ENCODE measurements at places on chromosomes 1 and 21.
A peak's percentile ranks its signal among the peaks of the same experiment; 100 is the strongest.

GRCh38 chr1:73467731-73468130 is 730.2 kb downstream of the LRRIQ3 start:
- DNase-seq = no peak

DNA sequence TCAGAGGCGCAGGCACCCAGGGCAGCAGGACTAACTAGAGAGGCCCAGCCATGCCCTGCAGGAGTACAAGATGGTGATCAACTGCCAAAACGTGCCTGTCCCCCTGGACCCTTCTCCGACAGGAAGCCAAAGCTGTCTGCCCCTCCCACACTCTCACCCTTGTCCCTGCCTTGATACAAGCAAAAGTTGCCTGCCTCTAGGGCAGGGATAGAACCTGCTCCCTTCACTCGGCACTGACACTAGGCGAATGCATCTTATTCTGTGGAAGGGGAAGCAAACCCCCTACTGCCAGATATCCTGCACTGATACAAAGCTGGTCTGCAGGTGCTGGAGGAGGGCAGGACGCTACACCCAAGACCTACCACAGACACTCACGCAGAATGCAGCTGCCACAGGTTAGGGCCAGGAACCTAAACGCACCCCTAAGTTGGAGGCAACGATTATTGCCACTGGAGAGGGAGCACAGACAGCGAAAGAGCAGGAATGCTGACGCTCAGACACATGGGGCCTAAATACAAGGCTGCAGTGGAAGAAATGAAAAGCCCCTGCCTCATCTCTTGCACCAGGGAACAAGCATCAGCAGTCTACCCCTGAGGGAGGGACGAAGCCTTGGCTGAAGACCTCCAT is 3.7 kb downstream of the TARBP1 start:
- DNase-seq = no peak

DNA sequence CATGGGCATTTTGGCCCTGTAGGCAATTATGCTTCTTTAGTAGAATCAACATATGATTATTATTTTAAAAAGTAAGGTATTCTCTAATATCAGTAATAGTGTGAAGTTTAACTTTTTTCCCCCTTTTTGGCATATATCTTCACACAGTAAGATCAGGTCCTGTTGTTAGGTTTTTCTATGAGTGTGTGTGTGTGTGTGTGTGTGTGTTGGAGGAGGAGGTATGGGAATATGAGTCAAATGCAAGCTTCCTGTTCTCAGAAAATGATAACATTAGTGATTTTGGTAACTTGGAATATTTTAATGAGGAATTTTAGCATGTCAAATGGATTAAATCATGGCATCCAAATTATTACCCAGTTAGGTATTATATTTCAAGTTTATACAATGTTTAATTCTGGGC is 65.8 kb upstream of the BCL10 start:
- no peak for DNase-seq

DNA sequence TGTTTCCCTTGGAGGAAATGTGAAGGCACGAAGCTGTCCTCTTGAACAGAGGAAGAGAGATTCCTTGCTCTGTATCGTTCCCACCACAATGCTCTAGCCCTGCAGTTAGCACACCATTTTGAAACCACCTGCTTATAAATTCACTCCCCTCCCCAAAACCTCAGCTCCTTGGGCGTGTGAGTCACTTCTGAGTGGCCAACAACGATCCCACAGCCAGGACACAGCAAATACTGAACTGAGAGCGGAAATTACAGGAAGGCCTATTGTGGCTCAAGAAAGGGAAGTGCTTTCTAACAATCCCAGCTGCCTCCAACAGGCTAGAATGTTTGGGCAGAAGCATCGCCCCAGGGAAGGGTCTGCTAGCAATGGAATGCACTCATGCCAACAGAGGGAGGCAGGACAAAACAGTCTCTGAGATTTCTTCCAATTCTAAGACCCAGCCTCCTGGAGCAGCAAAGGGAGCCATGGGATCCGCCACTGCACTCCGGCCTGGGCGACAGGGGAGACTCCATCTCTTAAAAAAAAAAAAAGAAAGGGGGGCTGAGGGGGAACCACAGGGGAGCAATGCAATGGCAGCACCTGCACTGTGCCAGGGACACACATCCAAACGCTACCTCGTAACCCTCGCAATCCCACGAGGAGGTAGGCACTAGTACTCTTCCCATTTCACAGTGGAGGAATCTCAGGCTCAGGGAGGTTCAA is 1.9 kb downstream of the TMEM53 start:
- peak; percentile 58 for DNase-seq

DNA sequence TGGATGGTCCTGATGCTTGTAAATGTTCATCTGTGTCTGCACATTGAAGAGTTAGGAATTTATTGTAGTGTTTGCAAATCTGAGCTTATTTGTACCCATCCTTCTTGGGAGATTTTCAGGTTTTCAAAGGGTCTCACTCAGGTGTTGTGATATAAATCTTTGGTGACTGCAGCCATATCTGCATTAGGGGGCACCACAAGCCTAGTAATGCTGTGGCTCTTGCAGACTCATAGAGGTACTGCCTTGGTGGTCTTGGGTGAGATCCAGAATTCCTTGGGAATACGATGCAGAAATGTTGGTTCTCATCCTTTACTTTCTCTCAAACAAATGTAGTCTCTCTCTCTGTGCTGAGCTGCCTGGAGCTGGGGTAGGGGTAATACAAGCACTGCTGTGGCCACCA is 405.9 kb downstream of the TTLL7 start:
- DNase-seq = no peak

DNA sequence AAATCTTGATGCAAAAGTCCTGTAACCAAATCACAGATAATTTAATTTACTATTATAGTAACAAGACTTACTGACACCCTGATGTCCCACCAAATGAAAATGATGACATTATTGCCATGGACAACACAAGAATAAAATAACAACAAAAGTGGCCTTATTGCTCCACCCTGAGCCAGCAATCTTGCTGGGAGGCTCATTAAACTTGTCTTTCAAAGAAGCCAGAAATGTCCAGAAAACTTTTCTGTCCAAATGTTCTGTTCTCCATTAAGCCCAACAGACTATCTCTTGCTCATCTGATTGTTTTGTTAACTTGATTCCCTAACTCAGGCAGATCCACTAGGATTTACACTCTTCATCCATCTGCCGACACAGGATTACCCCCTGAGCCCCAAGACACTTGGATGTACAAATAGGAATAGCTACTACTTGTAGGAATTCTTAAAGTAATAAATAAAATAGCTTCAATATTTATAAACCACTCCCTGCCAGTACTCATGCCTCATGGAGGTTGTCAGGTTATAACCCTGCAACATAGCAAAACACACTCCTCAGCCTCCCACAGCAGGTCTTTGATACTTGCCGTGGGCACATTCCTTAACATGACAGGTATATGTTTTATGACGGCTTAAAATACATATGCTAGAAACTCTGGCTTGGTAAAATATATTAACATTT is 84.9 kb downstream of the PTPN14 start:
- DNase-seq = no peak

DNA sequence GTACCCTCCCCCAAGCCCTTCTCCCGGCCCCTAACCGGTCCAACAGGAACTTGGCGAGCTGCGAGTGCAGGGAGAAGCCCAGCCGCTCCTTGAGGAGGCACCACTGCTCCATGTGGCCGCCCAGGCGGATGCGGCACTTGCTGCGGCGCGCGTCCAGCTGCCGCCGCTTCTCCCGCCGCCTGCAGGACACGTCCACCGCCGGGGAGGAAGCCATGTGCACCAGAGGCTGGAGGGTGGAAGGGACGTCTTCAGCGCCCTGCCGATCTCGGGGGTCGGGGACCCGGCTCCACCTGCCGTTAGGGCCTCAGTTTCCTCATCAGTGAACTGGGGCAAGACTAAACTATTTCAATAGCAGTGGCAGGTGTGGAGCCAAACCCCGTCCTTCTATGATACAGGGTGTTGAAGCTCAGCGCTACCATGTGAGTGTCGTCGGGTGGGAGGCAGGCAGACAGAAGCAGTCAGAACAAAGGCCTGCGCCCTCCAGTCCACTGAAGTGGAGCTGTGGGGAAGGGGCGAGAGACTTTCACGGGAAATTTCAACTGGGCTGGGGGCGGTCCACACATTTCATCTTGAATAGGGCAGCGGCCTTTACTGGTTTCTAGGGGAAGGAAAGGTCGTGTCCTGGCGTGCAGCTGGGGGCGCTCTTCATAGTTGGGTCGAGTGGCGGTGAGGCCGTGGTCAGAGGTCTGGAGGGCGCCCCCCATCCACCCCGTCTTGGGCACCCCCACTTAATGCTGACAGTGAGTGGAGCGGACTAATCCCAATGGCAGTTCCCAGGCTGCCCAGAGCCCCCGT is 592 bp downstream of the ZNF692 start:
- peak; percentile 37 for DNase-seq

DNA sequence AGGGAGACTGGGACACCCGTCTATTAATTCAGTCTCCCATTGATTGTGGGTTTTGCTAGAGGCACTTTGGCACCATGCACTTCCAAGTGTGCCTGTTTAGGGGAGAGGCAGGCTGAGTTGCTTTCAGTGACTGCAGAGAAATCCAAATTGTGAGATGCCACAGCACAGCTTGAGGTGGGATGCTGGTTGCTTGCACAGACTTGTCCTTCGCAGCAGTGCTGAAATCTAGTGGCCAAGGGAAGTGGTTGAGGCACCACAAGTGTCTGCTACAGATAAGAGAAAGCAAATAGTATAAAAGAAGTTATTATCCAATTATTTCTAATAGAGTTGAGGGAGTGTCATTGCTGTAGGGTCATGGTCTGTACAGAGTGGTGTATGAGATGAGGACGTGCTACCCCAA is 40.0 kb upstream of the APP start:
- no peak for DNase-seq

DNA sequence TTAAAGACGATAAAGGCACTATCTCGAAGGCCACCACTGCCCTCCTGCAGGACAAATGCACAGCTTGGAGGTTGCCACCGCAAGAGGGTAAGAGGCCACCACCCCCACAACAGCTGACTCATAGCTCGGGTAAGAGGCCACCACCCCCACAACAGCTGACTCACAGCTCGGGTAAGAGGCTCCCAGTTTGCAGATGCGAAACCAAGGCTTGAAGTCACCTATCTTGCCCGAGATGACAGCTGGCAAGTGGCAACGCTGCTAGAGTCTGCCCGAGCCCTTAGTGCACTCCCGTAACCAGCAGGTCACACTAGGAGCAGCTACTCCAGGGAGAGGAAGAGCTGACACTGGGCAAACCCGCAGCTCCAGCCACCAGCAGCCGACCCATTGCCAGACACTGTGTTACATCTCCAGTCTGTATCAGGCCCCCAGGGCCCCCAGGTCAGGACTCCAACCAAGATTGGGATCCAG is 17.1 kb upstream of the SPSB1 start:
- DNase-seq = peak; percentile 95

DNA sequence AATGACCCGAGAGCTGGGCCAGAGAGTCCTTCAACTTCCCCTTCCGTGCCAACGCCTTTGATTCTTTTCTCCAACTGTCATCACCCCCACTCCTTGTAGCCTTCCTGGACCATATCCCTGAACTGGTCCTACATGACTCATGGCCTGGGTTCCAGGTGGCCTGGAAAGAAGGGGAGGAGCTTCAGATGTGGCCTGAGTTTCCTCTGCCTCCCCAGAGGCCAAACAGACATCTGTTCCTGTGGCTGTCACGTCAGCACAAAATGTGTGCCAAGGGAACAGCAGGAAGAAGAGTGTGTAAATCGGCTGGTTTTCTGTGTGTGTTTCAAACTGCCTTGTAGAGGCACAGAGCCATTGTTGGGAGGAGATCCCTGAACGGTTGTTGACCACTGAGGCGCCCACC is 24.9 kb upstream of the KIRREL1 start:
- DNase-seq = no peak

DNA sequence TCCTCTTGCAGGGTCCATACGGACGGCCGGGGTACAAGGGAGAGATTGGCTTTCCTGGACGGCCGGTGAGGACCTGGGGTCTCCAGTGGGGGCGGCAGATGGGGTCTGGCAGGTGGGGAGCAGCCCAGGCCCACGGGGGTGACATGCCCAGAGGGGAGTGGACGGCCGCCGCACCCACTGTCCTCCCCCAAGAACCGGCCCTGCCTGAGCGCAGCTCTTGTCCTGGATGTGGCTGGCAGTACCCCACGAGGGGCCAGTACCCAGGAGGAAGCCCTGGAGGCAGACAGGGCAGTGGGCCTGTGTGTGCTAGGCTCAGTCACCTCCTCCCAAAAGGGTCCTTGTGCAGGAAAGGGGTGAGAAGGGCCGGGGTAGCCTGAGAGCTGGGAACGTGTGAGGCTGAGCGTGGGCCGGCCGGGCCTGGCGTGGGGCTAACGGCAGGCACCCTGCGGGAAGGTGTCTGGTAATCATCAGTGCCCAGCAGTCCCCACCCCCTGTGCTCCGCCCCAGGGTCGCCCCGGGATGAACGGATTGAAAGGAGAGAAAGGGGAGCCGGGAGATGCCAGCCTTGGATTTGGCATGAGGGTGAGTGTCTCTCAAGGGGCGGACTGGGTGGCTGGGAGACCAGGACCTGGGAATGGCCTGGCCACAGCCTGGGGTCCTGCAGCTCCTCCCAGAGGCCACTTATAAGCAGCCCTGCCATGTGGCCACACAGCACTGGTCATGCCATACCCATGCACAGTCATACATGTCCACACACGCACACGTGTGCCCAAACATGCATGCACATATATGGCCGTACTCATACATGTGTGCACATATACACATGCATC is 47.2 kb downstream of the SLC19A1 start:
- no peak for DNase-seq
